ENCODE measurements at places on chromosomes 11 and 22.

GRCh38 chr11:81647374-81647773, 1086.3 kb downstream of the FAM181B start:
- no peak overlapping the region for H3K27ac ChIP-seq
- DNase-seq: no peak
- H3K4me3 ChIP-seq: no peak overlapping the region
- H3K27me3 ChIP-seq: no peaks in the 10 kb centered on the region
- H3K4me1 ChIP-seq: no peaks in the 10 kb centered on the region

DNA sequence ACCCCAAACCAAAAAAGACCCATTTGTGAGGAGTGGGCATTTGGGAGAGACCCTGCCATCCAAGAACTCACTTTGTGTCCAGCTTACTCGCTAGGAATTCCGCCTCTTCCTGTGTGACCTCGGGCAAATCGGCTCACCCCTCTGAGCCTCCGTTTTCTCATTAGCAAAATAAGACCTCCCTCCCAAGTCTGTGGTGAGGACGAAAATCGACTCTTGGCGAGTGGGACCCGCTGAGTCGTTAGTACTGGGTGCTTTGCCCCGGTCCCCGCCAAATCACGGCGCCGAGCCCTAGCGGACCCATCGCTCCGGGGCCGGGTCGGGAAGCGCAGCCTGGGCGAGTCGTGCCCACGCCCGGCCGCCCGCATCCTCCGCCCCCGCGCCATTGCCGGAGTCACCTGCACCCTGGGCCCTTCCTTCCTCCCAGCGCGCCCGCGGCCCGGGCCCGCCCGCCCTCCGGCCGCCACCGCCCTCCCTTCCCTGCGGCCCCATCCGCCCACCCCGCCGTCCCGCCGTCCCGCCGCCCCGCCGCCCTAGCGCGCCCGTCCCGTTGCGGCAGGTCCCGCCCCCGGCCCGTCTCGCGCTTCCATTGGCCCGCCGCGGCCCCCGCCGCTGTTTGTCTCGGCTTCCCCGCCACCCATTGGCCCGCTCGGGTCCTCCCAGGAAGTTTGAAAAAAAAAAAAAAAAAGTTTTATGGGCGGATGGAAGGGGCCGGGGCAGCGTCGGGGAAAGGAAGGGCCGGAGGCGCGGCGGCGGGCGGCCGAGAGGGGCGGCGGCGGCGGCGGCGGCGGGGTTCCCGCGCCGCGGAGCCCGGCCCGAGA, 48.9 kb downstream of the TRIOBP start:
- H3K4me1 ChIP-seq: peaks cover 10% of the 10 kb centered on the region
- peak overlapping the region; percentile 48 for H3K27ac ChIP-seq
- no peaks in the 10 kb centered on the region for H3K27me3 ChIP-seq
- H3K4me3 ChIP-seq: peak overlapping the region; percentile 48

DNA sequence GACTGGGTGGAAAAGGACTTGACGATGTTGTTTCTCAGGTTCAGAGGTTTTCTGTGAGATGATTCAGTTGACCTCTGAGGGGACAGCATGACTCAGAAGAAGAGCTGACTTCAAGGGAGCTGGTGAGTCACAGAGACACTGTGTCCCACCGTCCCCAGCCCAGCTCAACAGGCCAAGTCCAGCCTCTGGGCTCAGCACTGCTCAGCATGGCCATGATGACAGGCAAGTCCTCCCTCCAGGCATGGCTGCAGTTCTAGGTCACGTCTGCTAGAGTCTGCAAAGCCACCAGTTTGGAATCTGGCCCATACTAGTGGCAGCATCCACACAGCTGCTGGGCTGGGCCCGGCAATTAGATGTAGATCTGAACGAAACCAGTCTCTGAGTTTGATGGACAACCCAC, 12.9 kb downstream of the TRIM29 start:
- no peaks in the 10 kb centered on the region for H3K4me1 ChIP-seq
- no peaks in the 10 kb centered on the region for H3K27me3 ChIP-seq
- no peak for DNase-seq
- H3K4me3 ChIP-seq: no peak overlapping the region

- no peaks in the 10 kb centered on the region for H3K36me3 ChIP-seq
- no peak overlapping the region for H3K27ac ChIP-seq
- DNase-seq: no peak
- peaks cover 26% of the 10 kb centered on the region for H3K4me1 ChIP-seq
These were observed 26.2 kb downstream of the EHF start for GRCh38 chr11:34647131-34647530.

DNA sequence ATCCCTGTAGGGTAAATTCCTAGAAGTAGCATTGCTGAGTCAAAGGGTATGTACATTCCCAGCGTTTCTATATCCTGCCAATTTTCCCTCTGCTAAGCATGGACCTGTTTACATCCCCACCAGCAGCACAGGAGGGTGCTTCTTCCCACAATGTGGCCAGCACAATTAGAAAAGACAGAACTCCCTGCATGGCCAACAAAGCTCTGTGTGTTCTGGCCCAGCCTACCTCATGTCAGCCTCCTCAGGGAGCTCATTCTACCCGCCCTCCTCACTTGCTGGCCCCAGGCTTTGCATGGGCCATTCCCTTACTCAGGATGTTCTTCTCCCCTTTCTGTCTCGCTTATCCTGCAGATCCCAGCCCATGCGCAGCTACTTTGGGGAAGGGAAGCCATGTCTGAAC, 186.1 kb downstream of the DSCAML1 start:
- H3K4me1 ChIP-seq: peaks cover 2% of the 10 kb centered on the region
- H3K4me3 ChIP-seq: no peak overlapping the region
- no peaks in the 10 kb centered on the region for H3K27me3 ChIP-seq
- no peak overlapping the region for H3K27ac ChIP-seq
- H3K36me3 ChIP-seq: no peaks in the 10 kb centered on the region

GRCh38 chr11:26142891-26143290, 189.0 kb upstream of the ANO3 start:
- H3K27me3 ChIP-seq: no peaks in the 10 kb centered on the region
- no peaks in the 10 kb centered on the region for H3K4me1 ChIP-seq
- H3K36me3 ChIP-seq: no peaks in the 10 kb centered on the region
- H3K27ac ChIP-seq: no peak overlapping the region
- no peak for DNase-seq

- no peaks in the 10 kb centered on the region for H3K4me1 ChIP-seq
- DNase-seq: no peak
- H3K4me3 ChIP-seq: no peak overlapping the region
- H3K27me3 ChIP-seq: peaks cover 2% of the 10 kb centered on the region
- H3K27ac ChIP-seq: no peak overlapping the region
These were observed 192.6 kb downstream of the HIPK3 start for GRCh38 chr11:33449798-33450197.

DNA sequence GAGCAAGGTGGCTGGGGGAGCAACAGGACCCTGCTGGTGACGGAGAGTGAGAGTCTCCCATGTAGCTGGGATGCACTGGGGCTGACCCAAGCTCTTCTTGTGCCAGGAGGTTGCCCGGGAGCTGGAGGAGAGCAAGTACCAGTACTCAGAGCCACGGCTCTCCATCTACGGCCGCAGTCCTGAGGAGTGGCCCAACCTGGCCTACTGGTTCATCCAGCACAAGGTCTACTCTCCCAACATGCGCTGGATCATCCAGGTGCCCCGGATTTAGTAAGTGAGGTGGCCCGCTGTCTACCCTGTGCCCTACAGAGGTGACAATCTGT, 40.4 kb downstream of the AMPD3 start:
- no peaks in the 10 kb centered on the region for H3K27me3 ChIP-seq
- no peak for DNase-seq
- peaks cover 40% of the 10 kb centered on the region for H3K36me3 ChIP-seq
- H3K4me3 ChIP-seq: no peak overlapping the region
- no peaks in the 10 kb centered on the region for H3K4me1 ChIP-seq
- H3K27ac ChIP-seq: no peak overlapping the region

- DNase-seq: no peak
- no peaks in the 10 kb centered on the region for H3K4me1 ChIP-seq
- no peak overlapping the region for H3K27ac ChIP-seq
- H3K27me3 ChIP-seq: no peaks in the 10 kb centered on the region
- H3K4me3 ChIP-seq: no peak overlapping the region
These were observed 97.5 kb downstream of the TSPAN18 start for GRCh38 chr11:44824300-44824704.

- no peak overlapping the region for H3K27ac ChIP-seq
- H3K4me3 ChIP-seq: no peak overlapping the region
- H3K27me3 ChIP-seq: no peaks in the 10 kb centered on the region
- H3K4me1 ChIP-seq: peaks cover 44% of the 10 kb centered on the region
- DNase-seq: peak; percentile 55
- peaks cover 70% of the 10 kb centered on the region for H3K36me3 ChIP-seq
These were observed 78.9 kb downstream of the FLI1 start for GRCh38 chr11:128772814-128773213.

DNA sequence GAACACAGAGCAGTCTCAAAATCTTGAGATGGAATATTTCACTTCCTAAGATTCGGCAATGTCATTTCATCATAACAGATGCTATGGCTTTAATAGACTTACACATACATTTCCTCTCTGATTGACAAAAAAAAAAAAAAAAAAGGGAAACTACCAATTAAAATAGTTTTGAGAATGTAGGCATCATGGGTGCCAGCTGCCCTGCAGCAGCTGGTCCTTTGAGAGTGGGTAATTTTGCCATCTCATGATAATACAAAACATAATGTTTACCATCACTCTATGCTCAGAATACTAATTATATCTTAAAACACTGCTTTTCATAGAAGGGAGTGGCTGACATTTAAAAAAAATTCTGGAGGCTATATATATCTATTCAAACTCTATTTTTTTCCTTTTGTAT, 775.6 kb upstream of the CCDC90B start:
- no peak for DNase-seq
- H3K4me1 ChIP-seq: no peaks in the 10 kb centered on the region
- H3K27ac ChIP-seq: no peak overlapping the region

All from CD8-positive, alpha-beta memory T cell (primary cell).